ENCODE measurements at places on chromosomes 2 and 18.

DNA sequence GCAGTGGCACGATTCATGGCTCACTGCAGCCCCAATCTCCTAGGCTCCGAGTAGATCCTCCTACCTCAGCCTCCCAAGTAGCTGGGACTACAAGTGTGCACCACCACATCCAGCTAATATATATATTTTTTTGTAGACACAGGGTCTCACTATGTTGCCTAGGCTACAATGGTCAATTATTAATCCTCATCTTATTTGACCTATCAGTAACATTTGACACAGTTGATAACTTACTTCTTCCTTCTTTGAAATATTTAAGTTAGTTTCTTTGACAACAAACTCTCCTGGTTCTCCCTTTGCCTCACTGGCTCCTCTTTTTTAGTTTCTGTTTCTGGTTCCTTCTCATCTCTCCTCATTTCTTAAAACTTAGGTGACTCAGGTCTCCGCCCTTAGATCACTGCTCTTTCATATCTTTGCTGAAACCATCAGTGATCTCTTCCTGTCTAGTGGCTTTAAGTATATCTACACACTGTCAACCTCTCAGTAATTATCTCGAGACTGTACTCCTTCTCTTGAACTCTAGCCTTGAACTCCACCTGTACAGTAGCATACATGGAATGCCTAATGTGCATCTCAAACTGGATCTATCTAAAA lies 11.5 kb downstream of the PGAP1 start:
- H3K4me1 ChIP-seq: peaks cover 37% of the 10 kb centered on the region
- peak overlapping the region; percentile 94 for H3K27ac ChIP-seq
- H3K27me3 ChIP-seq: no peaks in the 10 kb centered on the region

GRCh38 chr2:18396329-18397010 lies 164.0 kb downstream of the RDH14 start:
- H3K27ac ChIP-seq: no peak overlapping the region
- H3K4me1 ChIP-seq: no peaks in the 10 kb centered on the region
- peaks cover 3% of the 10 kb centered on the region for H3K27me3 ChIP-seq
- no peak for DNase-seq

DNA sequence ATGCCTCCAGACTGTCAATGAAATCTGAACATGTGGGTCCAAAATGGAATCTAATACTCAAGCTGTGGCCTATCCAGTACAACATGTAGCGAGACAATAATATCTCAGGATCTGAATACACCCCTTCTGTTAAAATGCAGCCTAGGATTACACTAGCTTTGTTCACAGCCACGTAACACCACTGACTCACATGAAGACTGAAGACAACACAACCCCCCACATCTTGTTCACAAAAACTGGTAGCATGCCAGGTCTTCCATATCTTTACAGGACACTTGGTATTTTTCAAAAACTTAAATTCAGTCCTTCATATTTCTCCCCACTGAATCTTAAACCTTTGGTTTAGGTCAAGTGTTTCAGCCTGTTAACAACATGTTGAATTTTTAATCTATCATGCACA lies 84.2 kb downstream of the SLC8A1 start:
- peaks cover 2% of the 10 kb centered on the region for H3K27me3 ChIP-seq
- H3K4me1 ChIP-seq: peaks cover 18% of the 10 kb centered on the region
- no peak for DNase-seq
- no peaks in the 10 kb centered on the region for H3K36me3 ChIP-seq

DNA sequence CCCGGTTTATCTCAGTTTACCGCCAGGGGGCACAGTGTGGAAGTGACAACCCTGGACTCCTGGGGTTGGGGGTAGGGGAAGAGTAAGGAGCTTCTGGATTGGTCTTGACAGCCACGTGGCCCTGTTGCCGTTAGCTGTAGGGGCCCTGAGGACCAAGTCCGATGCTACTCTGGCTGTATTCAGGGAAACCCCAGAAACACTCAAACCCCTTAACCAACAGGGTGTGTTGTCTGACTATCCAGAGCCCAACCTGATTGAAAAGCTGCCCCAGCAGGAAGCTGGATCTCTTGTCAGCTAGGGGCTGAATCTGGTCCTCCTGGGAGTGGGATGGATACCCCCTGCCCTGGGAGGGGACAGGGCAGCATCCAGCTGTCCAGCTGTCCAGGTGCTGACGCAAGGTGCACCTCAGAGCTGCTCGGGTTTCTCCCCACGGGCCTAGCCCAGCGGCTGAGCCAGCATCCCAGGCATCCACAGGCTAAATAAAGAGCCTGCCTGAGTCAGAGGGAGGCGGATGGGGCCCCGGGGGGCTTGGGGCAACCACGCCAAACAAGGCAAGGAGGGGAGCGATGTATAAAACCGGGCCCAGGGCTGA lies 3.1 kb upstream of the GMPPA start:
- peaks cover 47% of the 10 kb centered on the region for H3K27me3 ChIP-seq
- H3K4me3 ChIP-seq: no peak overlapping the region
- DNase-seq: peak; percentile 40
- no peaks in the 10 kb centered on the region for H3K36me3 ChIP-seq
- H3K4me1 ChIP-seq: peaks cover 27% of the 10 kb centered on the region

DNA sequence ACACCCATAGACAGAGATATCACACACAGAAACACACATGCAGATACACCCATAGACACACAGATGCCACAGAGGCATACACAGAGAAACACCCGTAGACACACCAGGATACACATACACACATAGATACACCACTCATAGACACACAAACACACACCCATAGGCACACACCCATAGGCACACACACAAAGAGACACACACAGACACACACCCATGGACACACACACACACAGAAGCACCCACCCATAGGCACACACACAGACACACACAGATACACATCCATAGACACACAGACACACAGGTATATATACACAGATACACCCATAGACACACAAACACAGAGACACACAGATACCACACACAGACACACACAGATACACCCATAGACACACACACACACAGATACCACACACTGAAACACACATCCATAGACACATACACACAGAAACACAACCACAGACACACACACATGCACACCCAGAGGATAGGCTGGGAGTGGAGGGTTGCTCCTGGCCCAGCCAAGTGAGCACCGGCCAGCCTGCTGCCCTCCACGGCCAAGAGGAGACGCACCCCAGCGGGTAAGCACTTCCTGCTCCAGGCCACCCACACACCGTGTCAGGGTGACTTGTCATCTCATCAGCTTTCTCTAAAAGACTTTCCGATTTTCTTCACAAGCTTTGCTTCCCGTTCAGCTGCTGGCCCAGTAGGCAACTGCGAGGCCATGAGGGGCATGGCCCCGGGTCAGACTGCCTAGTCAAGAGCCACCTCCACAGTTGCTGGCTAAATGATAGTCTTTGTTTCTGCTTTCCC lies 14.1 kb upstream of the CNNM3 start:
- H3K4me1 ChIP-seq: peaks cover 8% of the 10 kb centered on the region
- no peaks in the 10 kb centered on the region for H3K27me3 ChIP-seq
- no peak overlapping the region for H3K27ac ChIP-seq
- no peak overlapping the region for H3K4me3 ChIP-seq
- DNase-seq: no peak

DNA sequence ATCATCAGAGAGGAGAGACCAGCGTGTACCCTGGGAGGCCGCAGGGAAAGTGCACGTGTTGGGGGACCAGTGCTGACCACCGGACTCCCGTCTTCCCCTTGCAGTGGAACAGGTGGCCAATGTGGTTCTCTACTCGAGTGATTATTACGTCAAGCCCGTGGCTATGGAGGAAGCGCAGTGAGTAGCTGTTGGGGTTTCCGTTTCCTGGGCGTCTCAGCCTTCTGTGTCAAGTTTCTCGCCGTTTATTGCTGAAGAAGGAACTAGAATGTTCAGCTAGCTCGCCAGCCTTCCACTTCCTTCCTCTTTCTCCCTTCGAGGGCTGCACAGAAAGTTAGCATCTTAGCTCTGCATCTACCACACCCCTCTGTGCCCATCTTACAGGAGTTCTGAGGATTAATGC lies 22.8 kb upstream of the DGKD start:
- H3K4me3 ChIP-seq: peak overlapping the region; percentile 38
- peaks cover 1% of the 10 kb centered on the region for H3K27me3 ChIP-seq
- peak; percentile 73 for DNase-seq
- H3K4me1 ChIP-seq: peaks cover 22% of the 10 kb centered on the region
- peaks cover 2% of the 10 kb centered on the region for H3K36me3 ChIP-seq
- peak overlapping the region; percentile 92 for H3K27ac ChIP-seq

DNA sequence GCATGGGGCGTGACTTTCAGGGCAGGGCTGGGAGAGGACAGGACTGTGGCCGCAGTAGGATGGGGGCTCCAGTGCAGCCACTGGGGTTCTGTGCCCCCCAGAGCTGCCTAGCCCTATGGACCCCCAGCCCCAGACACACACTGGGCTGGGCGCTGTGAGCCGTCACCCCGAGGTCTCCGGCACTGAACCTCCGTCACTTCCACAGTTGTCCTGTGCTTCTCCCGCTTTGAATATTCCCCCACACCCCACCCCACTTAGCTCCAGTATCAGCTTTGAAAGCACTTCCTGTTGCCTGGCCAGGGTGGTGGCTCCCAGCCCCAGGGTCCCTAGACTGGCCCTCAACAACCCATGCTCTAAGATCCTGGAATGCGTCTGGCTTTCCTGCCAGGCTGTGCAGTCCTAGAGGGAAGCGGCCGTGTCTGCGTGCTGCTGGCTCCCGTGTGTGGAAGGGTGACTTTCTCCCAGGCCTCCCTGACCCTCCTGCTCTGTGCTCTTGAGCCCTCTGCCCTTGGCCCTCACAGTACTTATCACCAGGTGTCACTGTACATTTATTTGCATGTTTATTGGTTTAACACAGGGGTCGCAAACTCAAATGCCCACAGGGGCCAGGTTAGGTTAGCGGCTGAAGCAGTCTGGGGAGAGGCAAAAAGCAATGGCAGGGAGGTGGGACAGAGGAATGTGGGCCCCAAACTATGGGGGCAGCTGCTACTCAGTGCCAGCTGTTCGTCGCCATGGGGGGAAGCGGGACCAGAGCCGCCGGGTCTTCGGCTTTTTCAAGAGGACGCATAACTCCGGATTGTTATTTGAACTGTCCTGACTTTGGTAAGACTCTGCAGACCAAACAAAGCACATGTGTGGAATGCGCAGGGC lies 9.9 kb downstream of the OBSL1 start:
- no peaks in the 10 kb centered on the region for H3K27me3 ChIP-seq
- no peak for DNase-seq
- H3K4me1 ChIP-seq: no peaks in the 10 kb centered on the region
- no peak overlapping the region for H3K4me3 ChIP-seq
- no peak overlapping the region for H3K27ac ChIP-seq
- H3K36me3 ChIP-seq: no peaks in the 10 kb centered on the region

GRCh38 chr2:7930800-7931635 lies 750.8 kb upstream of the ID2 start:
- H3K4me1 ChIP-seq: peaks cover 36% of the 10 kb centered on the region
- peak overlapping the region; percentile 85 for H3K27ac ChIP-seq
- DNase-seq: no peak

- no peak for DNase-seq
- no peaks in the 10 kb centered on the region for H3K36me3 ChIP-seq
- peaks cover 29% of the 10 kb centered on the region for H3K4me1 ChIP-seq
- H3K27me3 ChIP-seq: peaks cover 6% of the 10 kb centered on the region
- H3K27ac ChIP-seq: no peak overlapping the region
- no peak overlapping the region for H3K4me3 ChIP-seq
Observed at GRCh38 chr18:54774423-54774822, 53.9 kb upstream of the RAB27B start.

GRCh38 chr2:176542476-176542875 lies 273.2 kb downstream of the MTX2 start:
- H3K36me3 ChIP-seq: no peaks in the 10 kb centered on the region
- H3K27ac ChIP-seq: no peak overlapping the region
- no peak overlapping the region for H3K4me3 ChIP-seq
- no peaks in the 10 kb centered on the region for H3K4me1 ChIP-seq
- DNase-seq: no peak

DNA sequence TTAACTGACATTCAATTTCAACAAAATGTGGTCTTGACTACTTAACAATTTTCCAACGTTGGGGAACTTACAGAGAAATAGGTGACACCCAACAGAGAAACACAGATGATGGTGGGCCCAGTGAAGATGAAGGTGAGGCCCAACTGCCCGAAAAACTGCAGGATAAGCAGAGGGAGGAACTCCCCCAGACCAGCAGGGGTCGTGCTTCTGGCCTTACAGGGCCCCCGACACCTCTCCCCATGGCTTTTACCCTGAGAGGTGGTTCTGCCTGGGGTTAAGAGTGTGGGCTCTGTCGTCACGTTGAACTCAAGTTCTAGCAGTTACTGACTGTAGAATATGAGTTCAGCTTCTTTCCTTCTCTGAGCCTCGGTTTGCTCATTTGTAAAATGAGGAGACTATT lies 119.5 kb upstream of the SMIM21 start:
- no peaks in the 10 kb centered on the region for H3K27me3 ChIP-seq
- H3K4me1 ChIP-seq: no peaks in the 10 kb centered on the region
- H3K36me3 ChIP-seq: no peaks in the 10 kb centered on the region
- no peak for DNase-seq

DNA sequence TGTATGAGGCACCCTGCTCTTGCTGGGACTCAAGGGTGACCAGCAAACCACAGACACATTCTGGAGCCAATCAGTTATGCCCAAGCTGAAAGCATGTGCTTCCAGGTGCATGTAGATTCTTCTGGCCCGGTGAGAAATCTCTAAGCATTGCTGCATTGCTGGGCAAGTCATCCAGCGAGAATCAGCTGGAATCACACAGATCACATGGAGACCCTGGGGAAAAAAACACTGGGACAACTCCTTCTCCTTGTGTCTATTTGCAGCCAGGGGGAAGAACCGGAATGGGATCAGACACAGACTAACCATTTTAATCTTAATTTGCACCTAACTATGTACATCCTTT lies 119.7 kb upstream of the KLF7 start:
- DNase-seq: no peak
- peaks cover 70% of the 10 kb centered on the region for H3K4me1 ChIP-seq
- H3K36me3 ChIP-seq: no peaks in the 10 kb centered on the region

GRCh38 chr2:3145471-3146021 lies 232.1 kb downstream of the EIPR1 start:
- no peaks in the 10 kb centered on the region for H3K4me1 ChIP-seq
- no peak overlapping the region for H3K27ac ChIP-seq
- H3K27me3 ChIP-seq: no peaks in the 10 kb centered on the region
- DNase-seq: no peak

DNA sequence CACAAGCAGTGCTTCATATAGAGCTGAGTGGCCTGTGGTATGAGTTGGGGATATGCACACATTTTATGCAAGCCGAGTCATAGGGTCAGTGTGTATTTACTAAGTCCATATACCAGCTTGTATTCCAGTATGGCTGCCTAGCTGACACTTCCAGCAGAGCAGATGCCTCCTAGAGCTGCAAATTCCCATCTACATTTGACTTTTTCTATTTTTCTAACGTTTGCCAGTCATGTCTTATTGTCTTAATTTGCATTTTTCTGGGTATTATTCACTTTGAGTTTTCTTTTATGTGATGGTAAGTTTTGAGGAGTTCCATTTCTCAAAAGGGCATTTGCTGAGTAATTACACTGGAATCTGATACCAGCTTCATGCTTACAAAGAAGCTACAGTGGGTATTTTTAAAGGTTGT lies 334.5 kb upstream of the CDH2 start:
- no peak overlapping the region for H3K27ac ChIP-seq
- no peak for DNase-seq

- peak overlapping the region; percentile 44 for H3K4me3 ChIP-seq
- peak overlapping the region; percentile 93 for H3K27ac ChIP-seq
- peaks cover 61% of the 10 kb centered on the region for H3K4me1 ChIP-seq
- H3K27me3 ChIP-seq: no peaks in the 10 kb centered on the region
- H3K36me3 ChIP-seq: peaks cover 56% of the 10 kb centered on the region
Observed at GRCh38 chr18:48923746-48924629, 26.8 kb downstream of the SMAD7 start.

Measured in activated T-helper 2 cell treated with anti-CD3 and anti-CD28 coated beads, Interferon-gamma antibody, Interleukin-2, Interleukin-4, amounts not matched to agents 10 μg/mL and 5 μg/mL and 100 μg/mL, durations not matched to agents 14 hours and 24 hours and 36 hours (primary cell).